ENCODE measurements at places on chromosomes 16 and 17. TPM values are rescaled to one million over a fixed set of nuclear protein-coding genes. Genes with fewer than 3 reads are reported as not detected.

OR4D1 gene
- total RNA-seq = not detected

SLC22A31 gene
- not detected for total RNA-seq

JPH3 gene
- total RNA-seq = 0.45 TPM

MT1G gene
- 11.6 TPM for total RNA-seq

NOD2 gene
- 10.5 TPM for total RNA-seq

All from esophagus squamous epithelium (tissue), 5 donors.